ENCODE measurements at places on chromosomes 4 and X.

- DNase-seq = no peak
Observed at GRCh38 chr4:40837094-40837870, 87.5 kb downstream of the NSUN7 start.

GRCh38 chr4:67436742-67437141 is 108.6 kb downstream of the CENPC start:
- no peak for DNase-seq

GRCh38 chr4:23614284-23614892 is 275.5 kb downstream of the PPARGC1A start:
- DNase-seq = peak; percentile 2

- DNase-seq = no peak
Observed at GRCh38 chrX:133254666-133255065, 36.5 kb upstream of the TFDP3 start.

- DNase-seq = no peak
Observed at GRCh38 chr4:123585111-123585510, 188.5 kb downstream of the SPRY1 start.
